ENCODE measurements at places on chromosomes 1 and 21.
A peak's percentile ranks its signal among the peaks of the same experiment; 100 is the strongest.

DNA sequence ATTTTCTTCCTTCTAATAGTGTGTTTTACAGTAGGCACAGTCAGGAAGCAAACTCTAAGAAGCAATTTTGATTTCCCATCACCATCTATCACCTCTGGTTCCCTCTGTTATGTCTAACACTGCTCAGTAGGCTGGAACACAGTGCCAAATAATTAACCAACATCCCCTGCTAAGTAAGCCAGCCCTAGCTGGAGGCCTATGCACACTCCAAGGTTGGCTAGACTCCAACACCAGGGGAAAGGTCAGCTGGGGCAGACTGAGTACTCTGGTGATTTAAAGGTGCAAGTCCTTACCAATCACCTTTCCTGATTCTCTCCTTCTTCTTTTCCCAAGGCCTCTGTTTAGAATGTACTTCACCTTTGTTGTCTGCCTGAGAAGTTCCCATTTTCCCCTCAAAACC, 46.5 kb upstream of the BEND5 start:
- no peak for DNase-seq

DNA sequence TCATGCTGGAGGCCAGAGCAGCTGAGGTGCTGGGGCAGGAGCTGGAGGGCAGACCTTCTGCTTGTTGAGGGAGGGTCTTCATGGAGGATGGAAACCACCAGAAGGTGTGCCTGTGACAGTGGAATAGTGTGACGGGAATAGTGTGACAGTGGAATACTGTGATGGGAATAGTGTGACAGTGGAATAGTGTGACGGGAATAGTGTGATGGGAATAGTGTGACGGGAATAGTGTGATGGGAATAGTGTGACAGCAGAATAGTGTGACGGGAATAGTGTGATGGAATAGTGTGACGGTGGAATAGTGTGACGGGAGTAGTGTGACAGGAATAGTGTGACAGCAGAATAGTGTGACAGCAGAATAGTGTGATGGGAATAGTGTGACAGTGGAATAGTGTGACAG, 325.1 kb downstream of the HHAT start:
- peak; percentile 41 for DNase-seq

- DNase-seq, result peak; percentile 27
These were observed 43.4 kb downstream of the WDR64 start for GRCh38 chr1:241695246-241696171.

- no peak for DNase-seq
These were observed at the start of gene ETV3L for GRCh38 chr1:157099633-157100009. Gene ETV3L, minus strand, starts transcription at chr1:157099808. Its CDS starts 285 bp downstream, at chr1:157099523.

Data from amniotic epithelial cell (primary cell).